ENCODE measurements at places on chromosomes 4 and X.

GRCh38 chr4:155077452-155078229 lies 130.8 kb upstream of the NPY2R start:
- DNase-seq, result no peak

- no peak for DNase-seq
Observed at GRCh38 chr4:78645853-78646757, 94.5 kb downstream of the ANXA3 start.

GRCh38 chrX:24646006-24646405 lies 1.1 kb downstream of the PCYT1B start:
- no peak for DNase-seq

DNA sequence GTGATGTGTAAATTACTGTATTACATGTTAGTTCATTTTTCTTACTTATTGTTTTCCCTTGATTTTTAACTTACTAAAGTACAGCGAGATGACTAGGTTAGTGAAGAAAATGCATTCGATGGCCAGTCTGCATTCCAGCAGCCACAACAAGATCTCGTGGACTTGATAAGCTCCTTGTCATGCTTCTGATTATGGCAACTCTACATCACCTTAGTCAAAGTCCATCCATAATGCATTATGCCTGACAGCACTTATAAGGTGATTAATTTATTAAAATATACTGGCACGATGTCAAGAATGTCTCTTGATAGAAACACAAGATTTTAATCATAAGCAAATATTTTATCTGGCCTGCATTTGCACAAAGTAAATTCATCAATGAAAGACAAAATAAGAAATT lies 109.9 kb upstream of the NAP1L5 start:
- no peak for DNase-seq

Data from stimulated activated CD4-positive, alpha-beta T cell treated with anti-CD3 and anti-CD28 coated beads, Interleukin-2, amount 100 ng/mL, for 24 hours (primary cell).